ENCODE measurements at places on chromosomes 7 and 10.

GRCh38 chr10:133014416-133015210 lies 72.2 kb upstream of the CFAP46 start:
- no peak for DNase-seq

DNA sequence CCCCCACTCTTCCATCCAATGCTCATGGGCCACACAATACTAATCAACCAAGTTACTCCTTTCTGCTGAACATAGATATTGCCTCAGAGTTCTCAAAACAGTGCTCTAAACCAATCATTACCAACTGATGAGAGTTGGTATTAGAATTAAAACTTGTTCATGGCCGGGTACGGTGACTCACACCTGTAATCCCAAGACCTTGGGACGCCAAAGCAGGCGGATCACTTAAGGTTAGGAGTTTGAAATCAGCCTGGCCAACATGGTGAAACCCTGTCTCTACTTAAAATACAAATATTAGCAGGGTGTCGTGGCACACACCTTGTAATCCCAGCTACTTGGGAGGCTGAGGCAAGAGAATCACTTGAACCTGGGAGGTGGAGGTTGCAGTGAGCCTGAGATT lies 8.2 kb downstream of the TM9SF3 start:
- DNase-seq = no peak

GRCh38 chr7:44347546-44348114 lies 22.2 kb upstream of the CAMK2B start:
- no peak for DNase-seq

- no peak for DNase-seq
Measured at GRCh38 chr10:101572785-101573184, 15.3 kb downstream of the POLL start.

GRCh38 chr7:133668296-133669060 lies 415.6 kb downstream of the EXOC4 start:
- no peak for DNase-seq

All from GM23338 (cell line).